AG04450 (cell line): ENCODE measurements at places on chromosomes 2 and 18. TPM values are rescaled to one million over a fixed set of nuclear protein-coding genes. Genes with fewer than 3 reads are reported as not detected.

GRCh38 chr2:217856159-217856558, 146.6 kb downstream of the TNS1 start:
- DNase-seq, result no peak

MATN3 gene
- 2.7 and 3.0 TPM in 2 replicates for polyA plus RNA-seq

PDIA6 gene
- polyA plus RNA-seq, result 345 and 487 TPM in 2 replicates

UGT1A1 gene
- polyA plus RNA-seq, result not detected in 2 replicates

DNA sequence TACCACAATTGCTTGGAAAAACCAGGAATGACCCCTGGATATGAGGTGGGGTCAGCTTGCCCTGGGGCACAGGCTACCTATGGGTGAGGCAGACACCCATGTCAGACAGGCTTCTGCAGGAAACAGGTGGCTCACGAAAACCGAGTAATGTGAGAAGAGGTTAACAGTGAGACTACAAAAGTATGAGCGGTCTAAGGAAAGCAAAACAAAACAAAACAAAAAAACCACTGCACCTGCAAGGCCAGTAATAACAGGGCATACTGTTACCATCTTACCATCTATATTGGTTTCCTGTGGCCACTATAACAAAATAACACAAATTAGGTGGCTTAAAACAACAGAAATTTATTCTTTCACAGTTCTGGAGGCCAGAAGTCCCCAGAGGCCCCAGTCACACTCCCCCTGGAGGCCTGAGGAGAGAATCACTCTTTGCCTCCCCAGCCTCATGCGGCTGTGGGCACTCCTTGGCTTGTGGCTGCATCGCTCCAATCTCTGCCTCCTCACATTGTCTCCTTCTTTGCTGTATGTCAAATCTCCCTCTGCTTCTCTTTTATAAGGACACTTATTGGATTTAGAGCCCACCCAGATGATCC, 86.6 kb upstream of the EPC2 start:
- no peak for DNase-seq

DNA sequence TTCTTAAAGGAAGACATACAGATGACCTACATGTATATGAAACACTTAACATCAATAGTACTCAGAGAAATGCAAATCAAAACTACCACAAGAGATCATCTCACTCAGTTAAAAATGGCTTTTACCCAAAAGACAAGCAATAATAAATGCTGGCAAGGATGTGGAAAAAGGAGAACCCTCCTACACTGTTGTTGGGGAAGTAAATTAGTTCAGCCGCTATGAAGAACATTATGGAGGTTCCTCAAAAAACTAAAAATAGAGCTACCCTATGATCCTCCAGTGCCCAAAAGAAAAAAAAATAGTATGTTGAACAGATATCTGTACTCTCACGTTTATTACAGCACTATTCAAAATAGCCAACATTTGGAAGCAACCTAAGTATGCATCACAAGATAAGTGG, 1579.4 kb upstream of the TMEFF2 start:
- no peak for DNase-seq

DNA sequence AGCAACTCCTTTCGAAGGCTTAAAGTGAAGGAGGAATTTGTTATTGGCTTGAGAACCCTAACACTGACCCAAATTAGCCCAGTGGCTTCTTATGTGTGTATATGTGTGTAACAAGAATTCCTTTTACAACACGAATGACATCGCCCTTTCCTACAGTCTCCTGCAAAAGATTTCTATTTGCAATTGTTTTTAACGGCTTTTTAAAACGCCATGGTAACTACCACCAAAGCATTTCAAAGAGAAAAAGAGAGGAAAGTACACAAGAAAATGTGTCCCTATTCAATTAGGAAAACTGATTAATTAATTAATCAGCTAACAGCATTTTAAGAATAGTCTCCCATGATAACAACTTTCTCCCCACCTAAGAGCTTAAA, 58.1 kb downstream of the PAX3 start:
- DNase-seq, result no peak

TXNDC2 gene
- polyA plus RNA-seq, result 0.06 TPM in 2 replicates

DCDC2C gene
- polyA plus RNA-seq, result not detected in 2 replicates

DNA sequence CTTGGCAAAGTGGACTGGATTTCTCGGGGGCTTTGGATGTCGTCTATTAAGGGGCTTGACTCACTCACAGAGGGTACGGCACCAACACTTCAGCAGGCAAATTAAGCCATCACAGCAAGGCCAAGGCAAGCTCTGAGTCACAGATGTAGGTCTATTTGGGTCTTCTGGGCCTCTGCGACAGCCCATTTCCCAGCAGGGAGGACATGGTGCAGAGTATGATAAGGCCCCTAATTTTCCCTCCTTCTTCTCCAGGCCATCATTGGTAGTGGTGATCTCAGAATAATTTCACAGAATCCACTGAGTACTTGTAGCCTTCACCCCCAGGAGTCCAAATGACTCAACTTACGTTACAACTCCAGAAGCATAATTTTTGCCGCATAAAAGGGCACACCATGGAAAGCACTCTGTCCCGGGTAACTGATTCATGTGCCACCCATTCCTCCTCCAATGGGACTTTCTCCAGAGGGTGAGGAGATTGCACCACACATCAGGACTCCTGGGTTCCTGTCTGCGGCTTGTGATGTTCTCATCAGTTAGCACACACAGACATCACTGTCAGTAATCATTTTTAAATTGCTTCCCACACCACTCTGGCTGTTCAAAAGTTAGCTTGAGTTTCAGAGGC, 164.9 kb downstream of the TXNL1 start:
- DNase-seq, result no peak

DNA sequence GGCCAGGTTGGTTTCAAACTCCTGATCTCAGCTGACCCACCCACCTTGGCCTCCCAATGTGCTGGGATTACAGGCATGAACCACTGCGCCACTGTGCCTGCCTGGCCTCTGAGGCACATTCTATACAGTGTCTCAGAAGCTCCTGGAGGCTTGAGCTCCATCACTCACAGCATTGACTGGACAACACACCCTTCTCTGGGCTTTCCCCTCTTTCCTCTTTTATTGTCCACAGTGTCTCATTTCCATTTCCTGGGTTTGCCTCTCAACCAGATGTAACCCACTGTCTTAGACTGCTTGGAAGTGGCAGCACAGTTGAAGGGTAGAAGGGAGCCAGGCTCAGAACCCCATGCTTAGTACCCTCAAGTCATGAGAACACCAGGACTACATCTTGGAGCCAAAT, 208.1 kb downstream of the MTX2 start:
- DNase-seq, result no peak

DNA sequence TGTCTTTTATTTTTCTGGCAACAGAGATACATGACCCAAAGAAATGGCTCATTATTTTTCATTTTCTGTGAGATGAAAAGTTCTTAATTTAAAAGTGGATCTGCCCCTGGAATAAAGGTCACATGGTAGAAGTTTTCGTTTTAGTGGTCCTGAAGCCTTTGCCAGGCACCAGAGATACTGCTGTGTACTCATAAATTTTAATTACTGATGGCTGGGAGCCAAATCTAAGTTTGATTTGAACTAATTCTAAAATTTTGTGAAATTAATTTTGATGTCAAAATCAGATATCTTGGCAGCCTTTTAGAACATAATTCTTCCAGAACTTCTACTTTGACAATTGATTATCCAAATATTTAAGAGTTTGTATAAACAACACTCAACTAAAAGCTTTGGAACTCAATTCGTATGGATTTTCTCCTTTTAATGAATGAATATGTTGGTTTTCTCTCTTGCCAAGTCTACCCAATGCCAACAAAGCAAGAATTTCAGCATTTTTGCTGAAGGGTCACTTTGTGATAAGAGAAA, 128.5 kb upstream of the SP5 start:
- no peak for DNase-seq
